Sigmoid colon (tissue), 7 donors: ENCODE measurements at places on chromosomes 6 and 20. TPM values are rescaled to one million over a fixed set of nuclear protein-coding genes. Genes with fewer than 3 reads are reported as not detected.

Gene BHLHE23
- not detected for total RNA-seq

Gene MSH5
- total RNA-seq: 4.9 TPM

Gene PSMF1
- 148 TPM for total RNA-seq

Gene RRP36
- 43.9 TPM for total RNA-seq

Gene PYGB
- 207 TPM for total RNA-seq

Gene EMILIN3
- total RNA-seq: 2.9 TPM

Gene DUSP15
- 2.6 TPM for total RNA-seq
